CD8-positive, alpha-beta memory T cell (primary cell): ENCODE measurements at places on chromosomes 2 and 18.

DNA sequence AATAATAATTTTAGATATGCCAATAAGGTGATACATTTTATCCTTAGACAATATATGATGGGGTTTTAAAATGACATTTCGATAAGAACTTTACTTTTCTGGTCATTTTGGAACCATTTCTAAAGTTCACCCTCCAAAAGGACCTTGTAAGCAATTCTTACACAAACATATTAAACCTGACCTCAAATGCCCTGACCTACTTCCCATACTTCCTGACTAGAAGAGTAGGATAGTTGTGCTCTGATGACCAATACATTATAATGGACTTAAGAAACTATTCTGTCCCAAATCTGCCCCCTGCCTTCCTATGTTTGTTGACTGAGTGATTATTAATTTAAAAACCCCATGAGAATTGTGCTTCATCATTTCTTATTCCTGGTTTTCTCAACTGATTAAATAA is 24.6 kb downstream of the GCA start:
- DNase-seq = no peak

DNA sequence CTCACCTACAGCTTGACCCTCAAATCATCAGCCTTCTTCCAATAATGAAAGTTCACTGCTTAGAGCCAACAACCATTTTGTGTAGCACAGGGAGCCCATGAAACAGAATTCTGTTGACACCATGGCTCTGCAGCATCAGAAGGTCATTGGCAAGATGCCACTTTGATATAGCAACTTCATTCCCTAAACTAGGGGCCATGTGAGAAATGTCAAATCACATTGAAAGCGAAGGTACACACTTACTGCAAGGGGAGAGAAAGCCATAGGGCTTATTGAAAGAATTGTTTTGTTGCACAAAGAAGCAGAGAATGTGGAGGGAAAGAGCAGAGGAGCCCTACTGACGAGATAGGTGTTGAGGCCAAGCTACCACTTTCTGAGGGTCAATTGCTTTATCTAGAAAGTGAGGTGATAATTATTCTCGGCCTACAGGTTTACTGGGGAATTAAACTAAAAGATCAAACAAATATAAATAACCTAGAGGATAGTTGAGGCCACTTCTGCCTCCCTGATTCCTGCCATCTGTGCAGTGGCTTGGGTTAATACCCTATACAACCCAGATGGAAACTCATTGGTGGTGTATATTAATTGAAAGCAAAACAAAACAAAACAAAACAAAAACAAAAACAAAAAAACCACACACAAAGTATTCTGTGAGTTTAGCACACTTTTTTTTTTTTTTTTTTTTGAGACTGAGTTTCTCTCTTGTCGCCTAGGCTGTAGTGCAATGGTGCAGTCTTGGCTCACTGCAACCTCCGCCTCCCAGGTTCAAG is 5.9 kb upstream of the ABCA12 start:
- no peak for DNase-seq

GRCh38 chr2:234218266-234219045 is 168.0 kb downstream of the SPP2 start:
- peak; percentile 10 for DNase-seq

GRCh38 chr2:171181064-171182049 is 20.7 kb upstream of the TLK1 start:
- no peak for DNase-seq

- no peak for DNase-seq
Measured at GRCh38 chr2:173841110-173841509, 124.1 kb downstream of the SP3 start.

DNA sequence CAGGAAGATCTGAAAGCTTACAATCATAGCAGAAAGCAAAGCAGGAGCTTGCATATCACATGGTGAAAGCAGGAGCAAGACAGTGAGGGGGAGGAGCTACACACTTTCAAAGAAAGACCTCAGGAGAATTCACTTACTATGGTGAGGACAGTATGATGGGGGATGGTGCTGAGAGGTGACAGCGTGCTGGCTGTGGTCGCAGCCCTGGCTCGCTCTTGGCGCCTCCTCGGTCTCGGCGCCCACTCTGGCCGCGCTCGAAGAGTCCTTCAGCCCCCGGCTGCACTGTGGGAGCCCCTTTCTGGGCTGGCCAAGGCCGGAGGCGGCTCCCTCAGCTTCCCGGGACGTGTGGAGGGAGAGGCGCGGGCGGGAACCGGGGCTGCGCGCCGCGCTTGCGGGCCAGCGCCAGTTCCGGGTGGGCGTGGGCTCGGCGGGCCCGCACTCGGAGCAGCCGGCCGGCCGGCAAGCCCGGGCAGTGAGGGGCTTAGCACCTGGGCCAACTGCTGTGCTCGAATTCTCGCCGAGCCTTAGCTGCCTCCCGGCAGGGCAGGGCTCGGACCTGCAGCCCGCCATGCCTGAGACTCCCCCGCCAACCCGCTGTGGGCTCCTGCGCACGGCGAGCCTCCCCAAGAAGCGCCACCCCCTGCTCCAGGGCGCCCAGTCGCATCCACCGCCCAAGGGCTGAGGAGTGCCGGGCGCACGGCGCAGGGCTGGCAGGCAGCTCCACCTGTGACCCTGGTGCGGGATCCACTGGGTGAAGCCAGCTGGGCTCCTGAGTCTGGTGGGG is 131.9 kb upstream of the SPATS2L start:
- no peak for DNase-seq

GRCh38 chr2:96153291-96153713 is 8.1 kb upstream of the DUSP2 start:
- DNase-seq = no peak

GRCh38 chr2:119371111-119371510 is 4.3 kb downstream of the DBI start:
- no peak for DNase-seq

GRCh38 chr2:37695336-37695735 is 23.9 kb upstream of the CDC42EP3 start:
- no peak for DNase-seq

DNA sequence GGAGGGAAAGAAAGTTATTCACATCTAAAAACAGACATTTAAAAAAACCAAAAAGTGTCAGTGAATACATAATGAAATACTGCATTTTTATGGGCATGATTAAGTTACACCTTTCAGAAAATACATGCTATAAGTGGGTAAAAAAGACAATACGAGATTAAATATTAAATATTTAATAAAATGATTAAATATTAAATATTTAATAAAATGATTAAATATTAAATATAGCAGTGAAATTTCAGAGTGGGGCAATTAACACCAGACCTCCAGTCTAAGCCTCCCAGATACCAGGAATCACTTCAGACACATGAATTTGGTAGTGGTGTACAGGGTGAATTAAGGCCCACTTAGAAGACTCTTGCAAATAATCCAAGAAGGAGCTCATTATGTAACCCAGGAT is 15.5 kb downstream of the RBM43 start:
- DNase-seq = no peak

- no peak for DNase-seq
Measured at GRCh38 chr2:16071039-16071864, 130.9 kb downstream of the MYCN start.

- DNase-seq = no peak
Measured at GRCh38 chr2:157488877-157489276, 45.0 kb upstream of the CYTIP start.

DNA sequence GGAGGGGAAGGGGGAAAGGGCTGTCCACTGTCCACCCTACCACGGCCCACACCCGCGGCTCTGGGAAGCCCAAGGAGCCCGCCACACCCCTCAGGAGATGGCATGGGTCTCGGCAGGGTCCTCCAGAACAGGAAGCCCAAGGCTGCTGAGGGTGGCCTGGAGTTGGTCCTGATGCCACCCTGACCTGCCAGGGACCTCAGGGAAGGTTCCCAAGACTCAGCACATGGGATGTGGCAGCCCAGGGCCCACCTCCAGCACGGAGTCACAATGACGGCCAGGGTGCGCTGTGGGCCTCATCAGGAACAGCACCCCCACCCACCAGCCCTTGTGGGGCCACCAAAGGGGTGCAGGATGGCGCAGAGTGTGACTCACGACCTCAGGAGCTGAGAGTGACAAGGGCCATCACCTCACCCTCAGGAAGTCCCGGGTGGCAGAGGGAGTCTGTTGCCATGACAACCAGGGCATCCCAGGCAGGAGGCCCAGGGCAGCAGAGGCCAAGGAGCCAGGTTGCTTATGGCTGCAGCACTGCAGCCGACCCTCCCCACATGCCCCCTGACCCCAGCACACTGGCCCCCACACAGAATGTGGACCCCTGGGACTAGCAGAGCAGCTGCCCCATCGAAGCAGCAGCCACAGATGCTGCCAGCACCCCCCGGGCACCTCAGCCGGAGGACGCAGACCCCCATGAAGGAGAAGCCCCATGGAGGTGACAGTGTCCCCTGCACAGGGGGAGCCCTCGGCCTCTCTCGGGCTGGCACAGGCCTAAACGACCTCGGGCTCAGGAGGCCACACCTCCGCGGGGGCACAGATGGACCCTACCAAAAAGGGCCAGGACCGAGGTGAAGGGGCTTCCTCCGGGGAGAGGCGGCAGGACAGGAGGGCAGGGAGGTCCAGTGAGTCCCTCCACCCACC is 34.3 kb downstream of the KIF1A start:
- DNase-seq = no peak

- no peak for DNase-seq
Measured at GRCh38 chr2:2657121-2657962, 326.3 kb upstream of the MYT1L start.

DNA sequence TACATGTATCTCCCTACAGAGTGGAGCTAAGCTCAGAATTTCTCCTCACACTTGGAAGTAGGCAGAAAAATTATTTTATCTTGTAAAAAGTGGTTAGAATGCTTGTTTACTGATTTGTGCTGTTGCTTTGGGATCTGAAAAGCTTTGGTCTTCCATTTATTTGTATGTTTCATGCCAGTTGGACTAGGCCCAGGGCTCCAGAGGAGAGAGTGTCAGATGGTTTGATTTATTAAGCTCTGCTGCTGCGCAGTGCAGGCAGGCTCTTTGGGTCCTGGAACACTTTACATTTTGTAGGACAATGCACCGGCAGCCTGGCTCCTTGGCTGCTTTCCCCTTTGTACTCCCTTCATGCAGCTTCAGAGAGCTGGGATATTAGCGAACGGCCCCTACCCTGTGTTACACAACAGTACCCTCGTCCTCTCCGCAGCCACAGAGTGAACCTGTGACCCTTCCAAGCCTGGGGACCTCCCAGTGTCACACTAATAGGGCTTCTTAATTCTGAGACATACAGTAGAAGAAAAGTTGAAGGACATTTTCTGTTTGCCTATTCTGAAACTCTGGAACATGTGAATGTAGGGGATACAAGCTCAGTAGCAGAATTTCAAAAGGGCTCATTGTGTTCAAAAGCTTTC is 56.7 kb upstream of the EML6 start:
- DNase-seq = no peak

GRCh38 chr2:11663427-11663826 is 6.6 kb downstream of the NTSR2 start:
- no peak for DNase-seq

DNA sequence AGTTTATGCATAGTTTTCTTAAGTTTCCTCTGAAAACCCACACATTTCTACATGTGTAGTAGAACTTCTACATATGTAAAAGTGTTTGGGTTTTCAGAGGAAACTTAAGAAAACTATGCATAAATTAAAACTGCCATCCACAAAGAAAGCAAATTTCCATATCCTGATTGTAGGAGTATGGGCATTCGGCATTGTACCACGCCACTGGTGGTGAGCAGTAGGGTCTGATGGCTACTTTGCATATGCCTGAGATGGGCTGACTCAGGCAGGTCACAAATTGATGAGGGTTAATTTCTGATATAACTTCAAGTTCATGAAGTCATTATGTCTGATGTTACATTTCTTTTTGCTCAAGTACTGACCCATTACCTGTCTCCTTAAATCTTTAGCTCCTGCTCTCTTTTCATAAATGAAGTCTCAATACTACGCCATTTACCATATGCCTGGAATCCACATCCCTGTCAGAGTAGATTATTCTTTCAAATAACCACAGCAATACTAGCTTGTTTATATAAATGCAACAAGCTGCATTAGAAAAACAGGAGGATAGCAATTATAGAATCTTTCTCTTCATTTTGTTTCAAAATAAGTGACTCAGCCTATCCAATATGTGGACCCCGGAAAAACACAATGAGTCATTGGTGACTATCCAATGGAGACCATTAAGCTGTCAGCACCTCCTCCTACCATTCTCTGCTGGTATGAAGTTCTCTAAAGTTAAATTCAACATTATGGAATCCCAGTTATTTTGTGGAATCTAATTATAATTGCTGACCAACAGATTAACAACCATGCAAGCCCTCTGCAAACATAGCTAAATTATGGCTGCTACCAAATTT is 355.2 kb upstream of the UBE2E3 start:
- DNase-seq = no peak

GRCh38 chr2:48548840-48549239 is 18.9 kb downstream of the STON1 start:
- DNase-seq = no peak

- no peak for DNase-seq
Measured at GRCh38 chr2:136010126-136010525, 24.7 kb upstream of the DARS1 start.

GRCh38 chr2:58923869-58924268 is 682.7 kb upstream of the FANCL start:
- DNase-seq = no peak

GRCh38 chr2:26191316-26192159 is 18.6 kb downstream of the GAREM2 start:
- DNase-seq = no peak
